Stimulated activated CD4-positive, alpha-beta T cell treated with anti-CD3 and anti-CD28 coated beads, Interleukin-4, amount 100 ng/mL, for 4 hours (primary cell): ENCODE measurements at places on chromosomes 7 and 10.
A peak's percentile ranks its signal among the peaks of the same experiment; 100 is the strongest.

DNA sequence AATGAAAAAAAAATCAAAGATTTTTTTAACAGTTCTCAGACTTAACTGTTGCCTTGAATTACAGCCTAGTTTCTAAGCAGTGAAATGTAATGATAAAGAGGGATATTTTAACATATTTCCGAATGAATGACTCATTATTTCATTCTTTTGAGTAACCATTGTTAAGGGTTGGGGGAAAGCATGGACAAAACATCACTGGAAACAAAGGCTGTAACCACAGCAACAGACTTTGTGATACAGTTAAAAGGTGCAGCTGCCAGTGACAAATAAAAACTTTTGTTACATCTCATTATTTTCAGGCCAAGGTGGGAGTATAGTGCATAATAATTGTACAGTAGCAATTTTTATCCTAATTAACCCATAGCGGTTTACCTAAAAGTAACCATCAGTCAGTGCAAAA, 172.6 kb downstream of the LRRTM3 start:
- DNase-seq, result no peak

GRCh38 chr7:92517631-92518030, 10.7 kb downstream of the PEX1 start:
- DNase-seq, result no peak

DNA sequence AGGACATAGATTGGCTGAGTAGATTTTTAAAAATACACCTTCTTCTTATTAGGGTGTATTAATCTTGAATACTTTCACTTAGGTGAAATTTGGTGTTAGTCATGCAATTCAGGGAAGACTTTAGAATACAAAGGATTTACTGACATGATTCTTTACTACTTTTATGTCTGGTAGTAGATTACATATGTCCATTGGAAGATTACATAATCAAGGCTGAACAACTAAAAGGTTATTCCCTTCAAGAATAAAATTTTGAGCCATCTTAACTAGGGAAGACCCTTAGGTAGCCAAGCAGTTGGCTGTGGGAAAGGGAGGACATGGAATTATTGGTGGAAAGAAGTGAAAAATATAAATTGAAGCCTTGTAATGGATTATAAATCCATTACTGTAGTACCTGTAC, 165.0 kb downstream of the ITGB1 start:
- no peak for DNase-seq

DNA sequence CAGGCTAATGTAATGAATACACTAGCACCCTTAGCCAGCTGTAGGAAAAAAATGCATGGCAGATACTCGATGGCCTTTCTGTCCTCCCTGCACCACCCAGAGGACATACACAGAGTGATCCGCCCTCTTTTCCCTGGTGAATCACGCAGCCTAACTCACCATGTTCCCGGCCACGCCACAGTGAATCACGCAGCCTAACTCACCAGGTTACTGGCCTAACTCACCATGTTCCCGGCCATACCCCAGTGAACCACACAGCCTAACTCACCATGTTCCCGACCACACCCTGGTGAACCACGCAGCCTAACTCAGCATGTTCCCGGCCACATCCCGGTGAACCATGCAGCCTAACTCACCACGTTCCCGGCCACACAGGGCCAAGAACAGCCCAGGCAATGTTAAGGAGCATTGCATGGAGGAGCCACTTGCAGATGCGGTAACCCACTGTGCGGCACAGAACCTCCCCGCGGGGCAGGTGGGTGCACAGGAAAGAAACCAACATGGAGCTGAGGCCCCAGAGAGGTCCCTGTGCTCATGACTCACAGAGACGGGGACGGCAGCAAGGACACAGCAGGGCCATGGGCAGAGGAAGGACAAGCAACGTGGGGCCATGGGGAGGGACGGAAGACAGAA, 508.5 kb downstream of the DNAJB6 start:
- DNase-seq, result no peak

DNA sequence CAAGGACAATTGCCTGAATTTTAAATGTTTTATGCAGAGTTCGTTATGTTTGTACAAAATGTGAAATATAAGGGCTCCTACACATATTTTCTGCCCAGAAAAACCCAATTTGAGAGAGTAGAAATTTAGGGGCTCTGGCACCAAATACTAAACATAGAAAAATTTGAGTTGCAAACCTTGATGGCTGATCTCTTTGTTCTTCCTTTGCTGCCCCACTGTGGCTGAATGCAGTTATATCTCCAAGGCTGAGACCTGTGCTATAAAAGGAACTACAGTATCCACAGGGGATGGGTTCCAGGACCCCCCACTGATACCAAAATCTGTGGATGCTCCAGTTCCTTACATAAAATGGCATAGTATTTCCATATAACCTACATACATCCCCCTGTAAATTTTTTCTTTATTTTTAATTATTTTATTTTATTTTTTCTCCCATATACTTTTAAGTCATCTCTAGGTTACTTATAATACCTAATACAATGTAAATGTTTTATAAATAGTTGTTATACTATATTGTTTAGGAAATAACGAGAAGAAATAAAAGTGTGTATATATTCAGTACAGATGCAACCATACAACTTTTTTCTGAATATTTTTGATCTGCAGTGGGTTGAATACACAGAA, 22.5 kb downstream of the CFAP43 start:
- peak; percentile 33 for DNase-seq

DNA sequence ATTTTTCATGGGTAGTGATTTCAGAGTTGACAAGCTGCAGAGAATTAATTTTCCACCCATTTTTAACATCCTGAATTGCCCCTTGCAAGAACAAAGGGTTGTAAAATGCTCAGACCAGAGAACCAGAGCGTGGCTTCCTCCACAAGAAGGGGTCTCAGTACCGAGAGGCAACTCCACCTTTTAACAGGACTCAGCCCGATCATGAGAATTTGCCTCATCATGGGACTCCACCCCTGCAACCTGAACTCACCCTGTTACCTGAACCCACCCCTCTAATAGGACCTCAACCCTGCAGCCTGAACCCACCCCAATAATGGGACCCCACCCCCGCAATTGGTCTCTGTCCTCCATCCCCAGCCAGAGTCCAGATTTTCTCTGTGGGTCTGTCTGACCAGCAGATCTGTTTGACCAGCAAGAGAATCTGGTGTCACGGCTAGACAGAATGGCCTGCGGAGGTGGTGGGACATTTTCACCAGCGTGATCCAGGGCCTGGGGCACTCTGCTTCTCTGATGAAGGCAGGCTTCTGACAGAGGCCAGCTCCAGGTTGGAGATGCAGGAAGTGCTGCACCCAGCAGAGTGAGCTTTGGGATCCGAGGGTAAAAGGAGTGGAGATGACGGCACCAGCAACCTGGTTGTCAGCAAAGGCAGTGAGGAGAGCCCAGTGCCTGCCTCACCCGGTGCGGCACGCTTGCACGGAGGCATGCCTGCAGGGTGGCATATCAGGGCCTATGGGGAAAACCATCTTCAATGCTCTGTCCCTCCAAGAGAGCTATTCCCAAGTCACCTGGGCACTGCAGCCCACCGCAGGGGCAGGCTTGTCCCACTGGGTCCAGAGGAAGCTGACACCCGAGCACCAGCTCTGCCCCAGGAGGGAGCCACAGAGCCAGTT, 136.6 kb downstream of the TCERG1L start:
- no peak for DNase-seq

GRCh38 chr7:116554436-116554835, 29.6 kb downstream of the CAV1 start:
- DNase-seq, result no peak

GRCh38 chr7:76234931-76235441, 33.3 kb downstream of the SRRM3 start:
- DNase-seq, result peak; percentile 79

GRCh38 chr7:51289623-51290303, 26.8 kb downstream of the COBL start:
- no peak for DNase-seq

- no peak for DNase-seq
These were observed 24.6 kb upstream of the DGKI start for GRCh38 chr7:137871170-137871915.

- DNase-seq, result no peak
These were observed 51.8 kb upstream of the MRLN start for GRCh38 chr10:59805014-59805413.

GRCh38 chr7:106864298-106865081, 592 bp upstream of the PIK3CG start:
- no peak for DNase-seq

DNA sequence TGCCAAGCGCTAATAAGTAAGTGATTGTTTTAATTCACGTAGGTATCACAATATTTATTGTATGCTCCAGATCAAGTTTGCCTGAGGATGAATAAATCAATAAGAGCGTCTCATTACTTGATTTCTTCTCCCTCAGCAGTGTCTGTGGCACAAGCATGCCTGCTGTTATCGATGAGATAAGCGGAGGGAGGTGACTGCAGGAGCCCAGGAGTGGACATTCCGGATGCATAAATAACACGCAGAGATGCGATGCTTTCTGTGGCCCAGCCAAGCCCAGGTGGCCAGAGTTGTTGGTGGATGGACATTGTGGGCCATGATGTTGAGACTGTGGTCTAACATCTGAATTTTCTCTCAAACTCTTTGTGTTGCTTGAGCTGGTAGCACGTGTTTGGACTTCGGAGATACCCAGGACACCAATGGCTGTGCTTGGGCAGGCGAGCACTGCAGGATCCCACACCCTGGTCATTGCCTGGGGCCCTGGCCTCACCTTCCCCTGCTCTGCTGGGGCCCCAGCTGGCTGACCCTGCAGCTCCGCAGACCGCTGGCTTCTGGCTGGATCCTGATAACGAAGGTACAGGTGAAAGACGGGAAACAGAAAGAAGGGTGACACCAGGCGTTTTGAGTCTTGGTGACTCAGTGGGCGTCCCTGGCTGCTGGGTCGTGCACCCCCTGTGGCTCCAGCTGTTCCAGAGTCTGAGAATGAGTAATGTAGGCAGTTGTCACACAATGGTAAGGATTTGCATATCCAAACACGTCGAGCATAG, 31.2 kb upstream of the MNX1 start:
- no peak for DNase-seq

GRCh38 chr7:22275661-22276060, 81.3 kb downstream of the RAPGEF5 start:
- no peak for DNase-seq

DNA sequence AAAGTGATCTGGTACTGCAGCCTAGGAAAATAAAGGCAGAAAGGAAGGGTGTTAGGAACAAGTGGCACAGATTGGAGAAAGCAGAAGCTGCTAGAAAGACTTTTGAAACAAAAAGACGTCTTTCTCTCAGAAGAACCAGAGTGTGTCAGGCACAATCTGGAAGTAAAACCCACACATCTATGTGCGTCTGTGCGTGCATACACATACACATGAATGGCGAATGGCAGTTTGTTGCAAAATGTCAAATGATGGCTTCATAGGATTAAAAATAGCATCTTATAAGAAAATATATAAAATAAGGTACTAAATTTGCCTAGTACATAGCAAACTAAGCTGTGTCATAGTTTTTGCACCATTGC, 246.3 kb downstream of the CDK14 start:
- DNase-seq, result no peak

- no peak for DNase-seq
These were observed 11.3 kb upstream of the SMURF1 start for GRCh38 chr7:99155211-99155610.

DNA sequence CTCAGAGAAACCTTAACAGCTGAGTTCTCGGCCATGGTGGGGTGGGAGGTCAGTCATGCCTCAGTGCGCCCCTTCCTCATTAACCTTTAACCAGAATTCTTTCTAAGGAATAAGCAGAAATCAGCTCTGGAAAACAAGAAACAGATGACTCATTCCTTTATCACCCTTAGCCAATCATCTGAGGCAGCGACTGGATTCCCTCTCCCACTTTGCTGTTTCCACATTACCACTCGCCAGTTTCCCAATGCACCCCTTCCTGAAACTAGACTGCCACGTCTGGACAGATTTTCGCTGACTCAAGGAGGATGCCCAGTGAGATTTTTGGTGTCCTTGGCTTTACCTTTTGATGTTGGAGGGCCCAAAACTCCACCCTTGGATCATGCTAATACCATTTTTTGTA, 223.8 kb downstream of the PLXDC2 start:
- no peak for DNase-seq

- no peak for DNase-seq
These were observed 322.6 kb downstream of the GRID1 start for GRCh38 chr10:86044029-86044428.

- no peak for DNase-seq
These were observed 6.5 kb downstream of the PTEN start for GRCh38 chr10:87869773-87870551.

GRCh38 chr10:87578842-87579401, 74.2 kb downstream of the MINPP1 start:
- no peak for DNase-seq

- no peak for DNase-seq
These were observed 38.5 kb downstream of the DPYSL4 start for GRCh38 chr10:132225073-132225848.

- DNase-seq, result no peak
These were observed 75.7 kb downstream of the RNLS start for GRCh38 chr10:88507404-88507803.

GRCh38 chr10:58967551-58968388, 208.7 kb upstream of the PHYHIPL start:
- DNase-seq, result no peak
